ENCODE measurements at places on chromosomes 3 and 15.

GRCh38 chr3:59290358-59290757 lies 240.5 kb upstream of the CFAP20DC start:
- DNase-seq = no peak

DNA sequence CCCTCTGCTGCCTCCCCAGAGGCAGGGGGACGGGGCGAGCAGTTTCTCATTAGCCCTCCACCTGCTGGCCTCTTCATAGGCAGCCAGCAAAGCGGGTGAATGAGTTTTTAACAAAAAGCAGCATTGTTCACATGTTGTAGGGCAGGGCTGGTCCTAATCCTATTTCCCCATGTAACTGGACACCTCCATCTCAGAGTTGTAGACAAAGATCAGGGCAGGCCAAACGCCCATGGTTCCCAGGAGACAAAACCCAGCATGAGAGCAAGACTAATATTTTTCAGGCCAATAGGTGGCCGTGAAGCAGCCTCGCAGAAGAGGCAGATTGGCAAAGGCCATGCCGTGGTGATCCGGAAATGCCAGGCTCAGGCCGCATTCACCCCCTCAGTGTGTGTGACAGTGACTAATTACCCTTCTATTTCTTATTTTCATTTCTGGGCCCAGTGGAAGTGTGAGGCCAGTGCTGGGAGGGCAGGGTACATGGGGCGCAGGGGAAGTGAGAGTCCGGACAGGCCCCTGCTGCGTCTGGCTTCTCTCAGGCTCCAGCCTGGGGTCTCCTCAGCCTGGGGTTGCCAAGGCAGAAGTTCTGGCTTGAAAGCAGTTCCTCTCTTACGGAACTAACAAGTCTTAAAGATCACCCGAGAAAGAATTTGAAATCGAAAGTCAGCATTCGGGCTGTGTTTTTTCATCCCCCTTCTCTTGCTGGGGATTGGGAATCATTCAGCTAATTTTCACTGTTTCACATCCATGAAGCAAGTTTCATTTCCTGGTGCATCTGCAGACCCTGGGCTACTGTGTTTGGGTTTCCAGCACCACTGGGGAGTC lies 64.8 kb downstream of the BOC start:
- DNase-seq = peak; percentile 2

- no peak for DNase-seq
Measured at GRCh38 chr15:42344763-42345162, 14.5 kb upstream of the CAPN3 start.

DNA sequence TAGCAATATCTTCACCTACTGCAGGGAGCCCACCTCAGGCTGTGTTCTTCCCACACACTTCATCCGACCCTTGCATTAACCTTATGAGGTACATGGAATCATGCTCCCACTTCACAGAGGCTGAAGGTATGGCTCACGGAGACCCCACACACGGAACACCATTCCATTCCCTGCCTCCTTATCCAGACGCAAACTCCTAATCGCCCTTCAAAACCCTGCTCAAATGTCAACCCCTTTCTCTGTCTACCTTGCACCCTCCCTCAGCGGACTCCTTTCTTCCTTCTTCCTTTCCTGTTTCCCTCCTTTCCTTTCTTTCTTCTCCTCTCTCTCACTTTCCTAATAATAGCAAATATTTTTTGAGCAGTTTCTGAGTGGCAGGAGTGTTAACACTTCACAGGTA lies 23.8 kb downstream of the IQSEC1 start:
- DNase-seq = no peak

GRCh38 chr3:22729212-22729611 lies 473.9 kb upstream of the UBE2E2 start:
- DNase-seq = no peak

DNA sequence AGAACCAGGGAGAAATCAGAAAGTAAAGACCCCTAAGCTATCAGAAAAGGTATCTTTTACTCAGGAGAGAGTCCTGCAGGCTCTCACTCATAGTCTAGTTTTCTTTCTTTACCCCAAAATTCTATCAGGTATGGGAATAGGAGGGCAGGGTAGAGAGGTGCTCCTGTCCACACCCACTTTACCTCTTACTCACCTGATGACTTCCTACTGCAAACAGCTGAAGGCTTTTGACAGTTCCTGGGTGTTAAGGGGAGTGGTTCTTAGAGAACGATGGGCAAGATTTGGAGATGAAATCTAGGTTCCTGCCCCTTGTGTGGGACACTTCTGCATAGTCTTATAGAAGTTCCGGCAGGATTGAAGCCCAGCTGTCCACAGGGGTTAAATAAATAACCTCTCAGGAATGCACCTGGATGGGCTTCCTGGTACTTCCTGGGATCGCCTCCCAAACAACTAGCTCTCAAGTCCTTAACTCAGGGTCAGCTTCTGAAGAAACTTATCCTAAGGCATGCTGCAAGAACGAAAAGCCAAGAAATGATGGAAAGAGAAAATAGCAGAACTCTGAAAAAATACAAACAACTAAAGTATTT lies 10.8 kb upstream of the TNFAIP8L3 start:
- DNase-seq = no peak

- no peak for DNase-seq
Measured at GRCh38 chr3:38597502-38598060, 51.9 kb downstream of the SCN5A start.

DNA sequence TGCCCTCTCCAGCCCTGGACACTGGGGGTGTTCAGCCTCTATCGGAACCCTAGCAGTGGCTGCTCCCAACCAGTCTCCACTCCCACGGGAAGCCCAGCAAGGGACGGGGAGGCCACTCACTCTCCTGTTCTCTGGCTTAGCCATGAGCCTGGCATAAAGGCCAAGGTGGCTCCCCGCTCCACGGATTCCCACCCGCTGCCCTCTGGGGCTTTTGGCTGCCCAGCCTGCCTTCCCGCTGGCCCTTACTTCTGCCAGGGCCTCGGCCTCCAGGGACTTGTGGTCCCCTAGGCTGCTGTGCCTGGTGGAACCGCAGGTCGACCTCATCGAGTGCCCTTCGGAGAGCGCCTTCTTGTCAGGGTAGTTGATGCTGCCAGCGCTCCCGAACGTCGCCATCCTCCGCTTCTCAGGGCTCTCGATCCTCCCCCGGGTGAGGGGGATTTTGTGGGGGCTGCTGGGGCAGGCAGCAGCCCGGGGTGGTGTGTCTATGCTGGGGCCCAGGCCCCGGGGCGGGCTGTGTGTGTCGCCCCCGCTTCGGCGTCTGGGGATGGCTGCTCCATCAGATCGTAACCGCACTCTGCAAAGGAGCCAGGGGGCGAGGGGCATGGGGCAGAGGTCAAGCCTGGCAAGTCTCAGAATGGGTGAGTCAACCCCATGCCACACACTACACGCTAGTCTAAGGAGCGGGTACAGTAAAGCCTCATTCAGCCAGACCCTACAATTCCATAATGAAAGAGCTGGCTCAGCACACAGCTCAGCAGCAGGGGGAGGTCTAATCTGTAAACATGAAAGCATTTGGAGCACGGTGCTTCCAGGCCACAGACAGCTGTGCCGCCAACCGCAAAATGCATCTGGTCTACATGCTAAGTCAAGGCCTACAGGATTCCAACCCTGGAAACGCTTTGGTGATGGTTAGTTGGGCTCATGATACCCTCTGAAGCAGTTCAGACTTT lies 27.3 kb upstream of the RAD18 start:
- DNase-seq = no peak

- DNase-seq = no peak
Measured at GRCh38 chr3:157794771-157795170, 291.6 kb upstream of the VEPH1 start.

GRCh38 chr3:125556314-125556713 lies 36.3 kb upstream of the SNX4 start:
- DNase-seq = no peak

DNA sequence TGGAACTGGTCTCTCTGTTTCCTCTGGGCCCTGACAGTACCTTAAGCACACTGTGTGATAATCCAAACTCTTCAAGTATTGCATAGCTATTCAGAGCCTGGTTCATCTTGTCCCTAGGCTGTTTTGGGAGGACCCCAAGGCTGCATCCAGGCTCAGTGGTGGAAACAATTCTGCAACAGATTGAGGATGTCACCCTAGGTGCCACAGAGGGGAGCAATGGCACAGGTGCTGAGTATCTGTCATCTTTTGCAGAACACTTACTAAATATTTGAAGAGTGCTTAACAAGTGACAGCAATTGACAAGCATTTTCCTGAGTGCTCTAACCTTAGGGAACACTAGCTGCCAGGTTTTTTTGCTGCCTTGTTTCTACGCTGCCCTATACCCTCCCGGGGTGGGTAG lies 27.8 kb downstream of the STARD5 start:
- no peak for DNase-seq

DNA sequence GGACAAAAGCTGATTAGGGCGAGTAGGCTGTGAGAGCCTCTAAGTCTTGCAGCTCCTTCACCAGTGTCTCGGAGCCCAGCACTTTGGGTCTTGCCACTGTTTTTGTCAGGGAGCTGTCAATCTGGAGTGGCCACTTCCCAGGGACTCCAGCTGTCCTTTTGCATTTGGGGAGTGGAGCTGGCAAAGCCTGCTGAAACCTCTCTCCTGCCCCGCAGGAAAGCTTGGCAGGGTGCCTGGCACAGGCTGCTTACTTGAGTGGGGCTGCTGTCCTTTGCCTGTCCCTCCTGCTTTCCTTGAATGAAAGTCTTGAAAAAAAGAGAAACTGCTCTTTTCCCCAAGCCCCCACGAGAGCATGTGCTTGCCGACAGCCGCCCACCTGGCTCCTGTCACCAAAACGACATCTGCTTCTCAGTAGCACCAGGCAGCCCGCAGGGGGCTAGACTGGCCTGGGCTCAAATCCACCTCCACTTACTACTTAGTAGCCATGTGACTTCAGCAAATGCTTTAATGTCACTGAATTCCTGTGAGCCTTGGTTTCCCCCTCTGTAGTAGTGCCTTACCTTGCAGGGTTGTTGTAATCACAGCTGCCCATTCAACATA lies 13.7 kb downstream of the USP13 start:
- no peak for DNase-seq

- DNase-seq = no peak
Measured at GRCh38 chr3:40381904-40382616, 4.9 kb upstream of the ENTPD3 start.

GRCh38 chr15:97893967-97894366 lies 66.5 kb upstream of the ARRDC4 start:
- DNase-seq = no peak

DNA sequence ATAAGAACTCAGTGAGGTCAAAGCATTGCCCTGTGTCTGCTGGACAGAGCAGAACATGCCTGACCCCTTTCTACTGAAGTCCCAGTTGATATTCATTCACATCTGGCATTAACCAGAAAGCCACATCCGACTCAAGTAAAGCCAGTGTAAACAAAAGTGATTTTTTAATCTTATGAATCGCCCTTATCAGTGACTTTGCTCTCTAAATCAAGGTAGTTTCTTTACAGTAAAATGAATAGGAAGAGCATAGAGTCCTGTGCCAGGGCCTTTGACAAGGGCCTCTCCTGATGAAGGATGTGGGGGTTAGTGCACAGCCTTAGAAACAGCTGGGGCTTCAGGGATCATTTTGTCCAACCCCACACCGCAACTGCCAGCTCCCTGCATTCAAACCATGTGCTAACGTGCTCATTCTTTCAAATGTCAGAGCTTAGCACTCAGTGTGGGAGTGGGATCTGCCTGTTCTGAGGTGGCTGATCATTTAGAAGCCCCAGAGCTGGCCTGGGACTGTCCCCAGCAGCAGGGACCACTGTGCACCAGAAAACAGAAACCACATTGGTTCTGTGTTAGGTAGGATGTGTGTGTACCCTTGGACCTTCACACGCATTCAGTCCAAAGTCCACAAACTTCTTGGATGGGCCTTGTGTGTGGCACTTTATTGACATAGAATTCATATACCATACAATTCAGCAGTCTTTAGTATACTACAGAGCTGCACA lies 55.3 kb downstream of the CCR4 start:
- DNase-seq = no peak

DNA sequence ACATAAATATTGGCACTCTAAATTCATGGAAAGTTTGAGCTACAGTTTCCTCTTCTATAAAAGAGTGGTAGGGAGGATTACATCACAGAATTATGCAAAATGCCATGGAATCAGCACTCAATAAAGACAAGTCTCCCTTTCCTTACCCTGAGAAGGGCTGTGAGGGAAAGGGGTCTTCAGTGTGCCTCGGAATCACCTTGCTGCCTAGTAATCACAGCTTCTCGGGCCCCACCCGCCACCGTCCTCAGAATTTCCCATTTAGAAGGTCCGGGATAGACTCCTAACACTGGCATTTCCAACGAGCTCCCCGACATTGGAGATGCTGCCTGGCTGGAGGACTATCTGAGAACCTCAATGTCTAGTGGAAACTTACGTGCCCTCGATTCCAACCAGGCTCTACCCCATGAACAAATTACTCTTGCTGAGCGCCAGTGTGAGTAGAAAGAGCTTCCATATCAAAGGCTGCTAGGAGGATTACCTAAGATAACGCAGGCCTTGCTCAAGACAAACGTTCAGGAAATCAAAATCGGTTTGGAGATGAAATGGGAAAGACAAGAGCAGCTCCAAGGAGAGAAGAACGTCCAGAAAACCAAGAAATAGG lies 92.1 kb upstream of the CHD2 start:
- no peak for DNase-seq

DNA sequence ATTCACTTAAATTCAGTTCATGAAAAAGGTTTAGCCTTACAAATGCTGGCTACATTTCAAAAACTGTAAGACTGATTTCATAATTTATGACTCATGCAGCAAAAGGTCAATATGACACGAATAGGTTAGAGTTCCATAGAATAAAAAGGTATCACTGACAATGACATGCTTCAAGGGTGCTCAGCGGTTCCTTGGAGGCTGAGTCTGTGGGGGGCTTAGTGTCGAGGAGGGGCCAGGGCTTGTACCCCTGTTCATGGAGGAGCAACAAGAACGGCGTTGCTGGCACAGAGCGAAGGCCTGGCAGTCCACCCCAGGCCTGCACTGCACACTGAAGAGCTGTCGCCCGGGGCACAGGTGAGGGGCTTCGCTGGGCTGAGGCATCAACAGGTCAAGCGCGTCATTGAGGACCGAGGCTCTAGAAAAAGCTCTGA lies 174.2 kb downstream of the NR1D2 start:
- no peak for DNase-seq

DNA sequence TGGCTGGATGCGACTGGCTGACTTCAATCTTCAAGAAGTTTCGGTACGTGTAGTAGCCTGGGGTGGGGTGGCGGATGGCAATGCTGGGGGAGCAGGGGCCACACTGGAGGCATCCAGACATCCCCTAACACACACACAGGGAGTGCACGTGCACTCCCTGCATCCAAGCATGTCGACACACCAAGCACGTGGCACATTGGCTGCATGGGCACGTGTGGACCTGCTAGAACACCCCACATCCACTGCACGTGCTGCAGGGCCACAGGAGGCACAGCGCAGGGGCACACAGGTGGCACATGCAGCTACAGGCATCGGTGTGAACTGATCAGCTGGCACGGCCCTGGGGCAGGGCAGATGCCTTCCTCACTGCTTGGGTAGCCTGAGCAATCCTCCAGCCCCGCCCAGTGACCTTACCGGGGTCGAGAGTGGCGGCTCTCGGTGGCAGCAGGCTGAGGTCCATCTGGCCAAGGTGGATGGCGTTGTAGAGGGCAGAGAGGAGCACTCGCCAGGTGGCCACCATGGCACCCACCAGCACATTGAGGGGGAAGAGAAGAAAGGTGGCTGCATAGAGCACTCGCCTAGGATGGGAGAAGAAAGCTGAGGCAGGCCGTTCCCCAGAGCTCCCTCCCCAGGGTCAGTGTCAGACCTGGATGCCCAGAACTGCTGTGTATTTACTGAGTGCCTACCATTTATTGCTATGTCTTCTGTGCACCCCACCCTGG lies 7.5 kb downstream of the ISLR start:
- DNase-seq = no peak
